ENCODE measurements at places on chromosomes 4 and X.

GRCh38 chr4:126890994-126891393 lies 741.8 kb upstream of the INTU start:
- DNase-seq, result no peak

DNA sequence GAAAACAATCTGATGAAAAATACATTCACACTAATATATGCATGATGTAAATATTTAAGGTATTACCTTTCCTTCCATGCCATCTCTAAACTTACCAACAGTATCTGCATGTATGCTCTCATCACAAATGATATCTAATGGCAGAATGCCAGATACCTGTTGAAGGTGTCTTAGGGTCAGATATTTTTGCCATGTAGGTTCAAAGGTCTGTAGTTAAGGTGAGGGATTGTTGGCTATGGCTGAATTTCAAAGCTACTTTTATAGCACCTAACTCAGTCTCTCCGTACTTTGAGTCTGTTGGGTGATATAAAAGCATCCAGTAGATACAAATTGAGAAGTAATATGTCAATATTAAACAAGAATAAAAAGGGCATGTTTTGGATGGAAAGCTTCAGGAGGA lies 19.8 kb upstream of the ANTXR2 start:
- DNase-seq, result no peak

DNA sequence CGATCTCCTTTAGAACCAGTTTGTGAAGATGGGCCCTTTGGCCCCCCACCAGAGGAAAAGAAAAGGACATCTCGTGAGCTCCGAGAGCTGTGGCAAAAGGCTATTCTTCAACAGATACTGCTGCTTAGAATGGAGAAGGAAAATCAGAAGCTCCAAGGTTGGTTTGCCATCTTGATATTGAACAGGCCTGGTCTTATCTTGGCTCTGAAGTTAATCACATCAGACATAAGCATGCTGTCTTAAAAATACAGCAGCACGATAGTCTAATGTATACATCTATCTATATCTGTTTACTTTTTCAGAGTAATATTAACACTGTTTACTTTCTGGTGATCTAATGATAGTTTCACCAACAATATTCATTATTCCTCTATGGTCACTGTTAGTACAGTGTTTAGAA lies 129.8 kb downstream of the PTTG2 start:
- DNase-seq, result no peak

DNA sequence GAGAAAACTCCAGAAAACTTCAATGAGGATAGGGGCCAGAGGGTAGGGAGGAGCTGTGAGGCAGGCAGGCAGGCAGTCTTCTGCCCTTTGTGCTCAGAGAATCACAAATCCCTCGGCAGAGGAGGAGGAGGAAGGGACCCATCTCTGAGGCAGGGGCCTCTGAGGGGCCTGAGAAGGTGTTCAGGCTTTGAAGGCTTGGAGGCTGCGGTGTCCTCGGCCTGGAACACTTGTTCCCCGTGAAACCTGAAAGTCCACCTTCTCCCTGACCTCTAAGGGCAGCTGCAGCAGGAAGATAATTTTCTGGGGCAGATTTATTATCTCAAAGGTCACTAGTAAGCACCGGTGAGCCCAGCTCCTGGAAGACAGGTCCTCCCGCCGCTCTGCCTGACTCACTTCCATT lies 200.3 kb upstream of the BCOR start:
- DNase-seq, result no peak

- no peak for DNase-seq
Observed at GRCh38 chr4:153295131-153295755, 49.2 kb upstream of the MND1 start.

DNA sequence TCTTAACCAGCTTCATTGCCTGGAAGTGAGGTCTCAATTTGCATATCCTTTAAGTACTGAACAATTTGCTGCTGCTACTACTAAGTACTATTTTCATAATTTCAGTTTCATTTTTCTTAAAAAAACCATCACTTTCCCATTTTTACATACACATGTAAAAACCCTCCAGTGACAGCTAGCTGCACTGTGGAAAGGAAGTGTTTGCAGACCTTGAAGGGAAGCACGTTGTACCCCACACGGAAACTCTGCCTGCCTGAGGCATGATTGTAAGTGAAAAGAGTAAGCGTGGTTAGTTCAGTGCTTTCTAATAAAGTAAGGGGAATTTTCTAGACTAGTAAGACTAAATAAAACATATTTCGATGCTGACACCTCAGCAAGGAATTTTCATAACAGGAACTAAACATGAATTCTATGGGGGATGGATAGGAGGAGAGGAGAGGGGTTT lies 103.6 kb downstream of the RAPGEF2 start:
- DNase-seq, result no peak

GRCh38 chr4:173130687-173131086 lies 37.9 kb upstream of the GALNT7 start:
- no peak for DNase-seq

GRCh38 chr4:30972542-30972941 lies 252.4 kb downstream of the PCDH7 start:
- no peak for DNase-seq

GRCh38 chrX:26822448-26822847 lies 606.5 kb downstream of the MAGEB5 start:
- DNase-seq, result no peak

- DNase-seq, result no peak
Observed at GRCh38 chr4:21470535-21470934, 478.0 kb downstream of the KCNIP4 start.

- no peak for DNase-seq
Observed at GRCh38 chr4:37793562-37793961, 32.9 kb upstream of the PGM2 start.

GRCh38 chrX:32448320-32448719 lies 763.0 kb downstream of the DMD start:
- no peak for DNase-seq

DNA sequence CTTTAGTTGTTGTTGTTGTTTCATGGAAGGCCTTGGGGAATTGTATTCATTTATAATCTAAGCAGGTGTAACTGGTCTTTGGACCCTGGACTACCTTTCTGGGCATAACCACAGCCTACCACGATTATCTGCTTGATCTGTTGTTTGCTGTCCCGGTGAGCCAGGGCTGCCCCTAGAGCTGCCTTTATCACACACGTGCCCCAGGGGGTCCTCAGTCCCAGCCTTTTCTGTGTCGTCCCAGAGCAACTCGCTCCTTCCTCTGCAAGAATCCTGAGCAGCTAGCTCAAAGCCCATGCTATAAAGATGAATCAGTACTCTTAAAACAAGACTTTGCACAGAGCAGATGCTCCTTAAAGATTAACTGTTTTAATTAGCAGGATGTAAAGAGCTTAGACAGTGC lies 273.2 kb downstream of the EVC2 start:
- no peak for DNase-seq

GRCh38 chrX:147072747-147073146 lies 258.2 kb upstream of the CXorf51A start:
- no peak for DNase-seq

DNA sequence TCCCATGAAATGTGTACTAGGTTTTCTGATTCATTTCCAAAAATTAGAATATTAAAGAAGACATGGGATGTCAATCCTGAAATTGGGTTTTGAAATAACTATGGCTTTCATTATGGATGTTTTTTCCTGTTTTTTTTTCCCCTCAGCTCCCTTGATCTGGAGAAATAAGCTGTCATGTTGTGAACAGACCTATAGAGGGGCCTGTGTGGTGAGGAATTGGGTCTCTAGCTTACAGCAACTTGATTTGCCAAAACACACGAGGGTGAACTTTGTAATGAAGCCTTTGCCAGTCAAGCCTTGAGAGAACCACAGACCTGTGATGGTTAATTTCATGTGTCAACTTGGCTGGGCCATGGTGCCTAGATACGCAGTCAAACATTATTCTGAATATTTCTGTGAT lies 2413.6 kb downstream of the PCDH7 start:
- DNase-seq, result no peak

DNA sequence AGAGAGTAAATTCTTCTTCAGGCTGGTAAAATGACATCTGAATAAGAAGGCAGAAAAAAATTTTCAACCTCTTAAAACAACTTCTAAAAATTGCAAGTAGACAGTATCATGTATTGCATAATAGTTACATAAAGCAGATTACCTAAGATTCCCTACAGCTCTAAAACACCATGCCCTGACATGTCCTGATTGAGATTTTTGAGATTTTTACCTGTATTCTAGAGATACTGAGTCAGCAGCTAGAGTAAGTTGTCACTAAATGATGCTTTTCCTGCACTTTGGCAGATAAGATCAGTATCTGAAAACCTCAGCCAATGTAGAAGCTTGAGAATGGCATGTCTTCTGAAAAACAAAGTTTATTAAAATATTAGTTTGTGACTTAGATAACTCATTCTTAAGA lies 713.6 kb downstream of the CCSER1 start:
- DNase-seq, result no peak

DNA sequence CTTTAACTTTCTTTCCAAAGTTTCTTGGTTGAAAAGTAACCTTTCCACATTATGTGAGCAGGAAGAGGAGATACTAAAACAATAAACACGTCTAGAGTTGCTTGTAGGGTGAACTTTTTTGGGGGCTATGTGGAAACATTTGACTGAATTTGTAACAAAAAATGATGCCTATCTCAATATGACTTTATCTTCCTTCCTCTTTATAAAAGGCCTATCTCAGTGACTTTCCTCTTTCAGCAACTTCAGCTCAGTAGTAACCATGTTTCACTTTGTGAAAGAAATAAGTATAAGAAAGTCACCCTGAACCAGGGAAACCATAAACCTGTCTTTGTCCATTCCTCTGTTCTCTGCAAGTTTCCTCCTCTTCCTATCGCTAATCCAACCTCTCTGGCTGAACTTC lies 124.7 kb upstream of the TMEM164 start:
- no peak for DNase-seq

GRCh38 chr4:88352062-88352740 lies 26.5 kb upstream of the HERC6 start:
- DNase-seq, result no peak

- DNase-seq, result peak; percentile 36
Observed at GRCh38 chr4:6779667-6780565, 2.6 kb upstream of the KIAA0232 start.

- no peak for DNase-seq
Observed at GRCh38 chr4:52576961-52577623, 82.0 kb downstream of the USP46 start.

DNA sequence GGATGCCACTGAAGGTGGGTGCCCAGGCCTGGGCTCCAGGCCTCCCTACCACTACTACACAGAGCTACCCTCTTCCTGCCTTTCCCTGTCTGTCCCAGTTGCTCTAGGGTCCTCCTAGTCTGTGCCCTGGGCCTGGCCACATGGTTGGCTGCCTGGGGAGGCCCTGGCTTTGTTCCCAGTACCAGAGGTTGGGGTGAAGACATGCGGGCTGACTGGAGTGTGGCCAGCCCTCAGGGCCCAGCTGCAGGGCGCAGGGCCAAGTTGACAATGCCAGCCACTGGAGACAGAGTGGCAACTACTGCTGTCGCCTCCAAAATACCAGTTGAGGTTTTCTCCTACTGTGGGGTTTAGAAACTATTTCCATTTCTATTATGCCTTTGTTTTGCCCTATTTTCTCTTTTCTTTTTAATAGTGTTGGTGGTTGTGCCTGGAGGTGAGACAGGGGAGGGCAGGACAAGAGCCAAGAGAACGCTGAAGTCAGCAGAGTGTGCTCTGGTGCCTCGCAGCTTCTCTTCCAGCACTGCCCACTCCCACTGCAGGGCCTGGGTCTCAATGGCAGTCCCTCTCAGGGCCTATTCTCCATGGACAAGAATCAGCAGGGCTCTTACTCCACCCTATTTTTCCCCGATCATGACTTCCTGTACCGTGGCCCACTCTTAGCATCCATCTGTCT lies 32.2 kb upstream of the XPNPEP2 start:
- DNase-seq, result peak; percentile 89

- no peak for DNase-seq
Observed at GRCh38 chr4:4838051-4838935, 21.2 kb upstream of the MSX1 start.

- DNase-seq, result no peak
Observed at GRCh38 chrX:105695451-105695850, 126.9 kb upstream of the NRK start.

- no peak for DNase-seq
Observed at GRCh38 chr4:82517043-82517442, 44.7 kb downstream of the TMEM150C start.

- DNase-seq, result no peak
Observed at GRCh38 chr4:17968721-17969120, 52.8 kb downstream of the LCORL start.

- DNase-seq, result no peak
Observed at GRCh38 chrX:105488716-105489115, 268.2 kb upstream of the TEX13A start.

GRCh38 chrX:123962794-123963373 lies 1.4 kb downstream of the STAG2 start:
- peak; percentile 75 for DNase-seq

- no peak for DNase-seq
Observed at GRCh38 chr4:5631352-5632065, 76.8 kb downstream of the EVC2 start.
